H1 (cell line): ENCODE measurements at places on chromosomes 12 and 14.

DNA sequence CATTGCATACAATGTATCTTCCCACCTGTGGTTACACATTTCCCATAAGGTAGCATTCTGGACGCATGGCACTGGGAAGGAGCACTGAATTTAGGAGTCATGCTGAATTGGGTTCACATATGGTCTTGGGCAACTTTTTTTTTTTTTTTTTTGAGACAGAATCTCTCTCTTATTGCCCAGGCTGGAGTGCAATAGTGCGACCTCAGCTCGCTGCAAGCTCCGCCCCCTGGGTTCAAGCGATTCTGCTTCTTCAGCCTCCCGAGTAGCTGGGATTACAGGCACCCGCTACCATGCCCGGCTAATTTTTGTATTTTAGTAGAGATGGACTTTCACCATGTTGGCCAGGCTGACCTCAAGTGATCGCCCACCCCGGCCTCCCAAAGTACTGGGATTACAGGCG lies 13.3 kb downstream of the DIP2B start:
- DNase-seq: no peak

- DNase-seq: peak; percentile 57
Observed at GRCh38 chr14:68291820-68292219, 472.2 kb downstream of the RAD51B start.

DNA sequence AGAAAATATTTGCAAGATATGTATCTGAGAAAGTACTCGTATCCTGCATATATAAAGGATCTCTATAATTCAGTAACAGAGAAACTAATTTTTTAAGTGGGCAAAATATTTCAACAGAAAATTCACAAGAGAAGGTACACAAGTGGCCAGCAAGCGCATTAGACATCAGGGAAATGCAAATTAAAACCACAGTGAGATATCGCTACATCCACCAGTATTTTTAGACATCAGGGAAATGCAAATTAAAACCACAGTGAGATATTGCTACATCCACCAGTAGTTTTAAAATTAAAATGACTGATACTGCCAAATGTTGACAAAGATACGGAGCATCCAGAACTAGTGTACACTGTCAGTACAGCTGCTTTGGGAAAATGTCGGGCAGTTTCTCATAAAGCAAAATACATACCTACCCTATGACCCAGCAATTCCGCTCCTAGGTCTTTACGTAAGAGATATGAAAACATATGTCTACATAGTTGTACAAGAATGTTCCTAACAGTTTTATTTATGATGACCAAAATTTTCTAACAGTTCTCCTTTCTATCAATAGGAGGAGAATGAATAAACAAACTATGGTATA lies 2.8 kb upstream of the KCNK13 start:
- no peak for DNase-seq

DNA sequence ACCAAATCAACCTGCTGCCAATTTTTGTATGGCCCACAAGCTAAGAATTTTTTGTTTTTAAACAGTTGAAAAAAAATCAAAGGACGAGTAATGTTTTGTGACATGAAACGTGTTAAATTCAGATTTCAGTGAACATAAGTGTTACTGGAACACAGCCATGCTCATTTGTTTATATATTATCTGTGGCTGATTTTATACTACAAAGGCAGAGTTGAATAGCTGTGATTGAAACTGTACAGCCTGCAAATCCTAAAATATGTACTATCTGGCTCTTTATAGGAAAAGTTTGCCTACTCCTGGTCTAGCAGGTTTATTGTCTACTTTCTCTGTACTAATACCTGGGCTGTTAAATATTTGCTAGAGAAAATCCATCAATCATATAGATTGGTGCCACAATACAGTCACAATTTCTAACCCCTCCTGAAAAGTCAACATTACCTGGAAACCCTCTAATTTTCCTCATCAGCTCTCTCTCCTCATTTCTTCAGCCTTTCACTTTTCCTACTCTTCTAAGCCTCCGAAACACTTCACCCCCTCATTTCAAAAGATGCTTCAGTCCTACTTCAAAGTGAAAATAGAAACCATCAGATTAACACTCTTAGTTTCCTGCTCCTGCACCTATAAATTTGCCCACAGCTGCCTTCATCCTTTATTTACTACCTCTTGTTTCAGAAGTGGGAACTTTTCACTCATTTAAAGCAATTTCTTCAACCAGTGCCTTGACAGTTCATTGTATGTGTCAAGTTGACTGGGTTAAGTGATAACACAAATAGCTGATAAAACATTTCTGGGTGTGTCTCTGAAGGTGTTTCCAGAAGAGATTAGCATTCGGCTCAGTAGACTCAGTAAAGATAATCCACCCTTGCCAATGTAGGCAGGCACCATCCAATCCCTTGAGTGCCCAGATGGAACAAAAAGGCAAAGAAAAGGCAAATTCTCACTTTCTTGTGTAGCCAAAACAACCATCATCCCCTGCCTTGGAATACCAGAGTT lies 18.0 kb upstream of the C2CD5 start:
- DNase-seq: no peak

GRCh38 chr12:52514471-52515318 lies 5.5 kb downstream of the KRT5 start:
- DNase-seq: no peak

- no peak for DNase-seq
Observed at GRCh38 chr12:120618954-120619615, 21.3 kb upstream of the CABP1 start.

- DNase-seq: peak; percentile 54
Observed at GRCh38 chr12:57983146-57983857, 41.9 kb downstream of the ATP23 start.

- DNase-seq: no peak
Observed at GRCh38 chr12:127194176-127194575, 1072.8 kb upstream of the TMEM132C start.

- no peak for DNase-seq
Observed at GRCh38 chr12:8996682-8997405, 7.5 kb downstream of the KLRG1 start.

- DNase-seq: no peak
Observed at GRCh38 chr14:64149921-64150320, 144.2 kb downstream of the ESR2 start.

DNA sequence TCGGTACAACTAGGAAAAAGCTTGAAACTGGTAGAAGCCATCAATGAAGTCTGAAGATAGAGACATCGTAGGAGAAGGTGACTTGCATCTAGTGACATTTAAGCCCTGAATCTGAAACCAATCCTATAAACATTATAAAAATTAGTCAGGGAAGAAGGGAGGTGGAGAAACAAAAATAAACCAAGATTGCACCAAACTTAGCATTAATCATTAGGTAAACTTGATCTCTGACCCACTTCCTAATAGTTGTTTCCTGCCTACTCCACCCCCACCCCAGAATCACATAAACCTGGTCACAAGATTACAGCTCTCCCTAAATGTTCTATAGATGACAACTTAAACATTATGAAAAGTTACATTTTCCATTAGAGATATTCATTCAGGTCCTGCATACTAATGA lies 40.4 kb downstream of the TSPAN19 start:
- no peak for DNase-seq

DNA sequence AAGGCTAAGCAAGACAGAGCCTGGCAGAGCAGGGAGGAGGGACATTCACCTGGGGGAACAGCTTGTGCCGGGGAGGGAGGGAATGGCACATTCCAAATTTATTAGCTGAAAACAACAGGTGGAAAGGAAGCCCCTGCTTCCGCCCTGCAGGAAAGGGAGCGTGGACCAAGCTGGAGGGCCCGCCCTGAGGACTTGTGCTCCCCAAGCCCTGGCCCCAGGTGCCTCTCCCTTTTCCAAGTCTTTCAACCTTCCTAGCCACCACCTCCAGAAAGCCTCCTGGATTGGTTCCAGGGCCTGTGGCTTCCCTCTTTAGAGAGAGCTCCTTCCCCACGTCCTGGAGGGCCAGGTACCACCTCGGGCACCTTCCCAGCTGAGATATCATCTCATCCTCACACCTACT lies 2.7 kb downstream of the DEGS2 start:
- DNase-seq: no peak

DNA sequence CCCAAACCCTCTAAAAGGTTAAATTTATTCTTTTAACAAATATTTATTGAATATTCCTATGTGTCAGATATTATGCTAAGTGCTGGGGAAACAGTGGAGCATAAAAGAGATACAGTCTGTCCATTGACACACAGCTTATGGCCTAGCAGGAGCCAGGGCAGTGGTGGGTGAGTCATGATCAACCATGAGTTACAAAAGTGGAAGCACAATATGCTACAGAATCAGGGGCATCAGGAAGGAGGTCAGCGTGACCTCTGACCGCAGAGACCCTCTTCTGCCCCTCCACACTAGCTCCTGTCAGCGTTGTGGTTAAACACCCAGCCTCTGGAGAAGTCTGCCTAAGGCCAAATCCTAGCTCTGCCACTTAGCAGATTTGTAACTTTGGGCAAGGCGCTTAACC lies 4.7 kb upstream of the PPP1R1A start:
- no peak for DNase-seq

- DNase-seq: no peak
Observed at GRCh38 chr12:86852451-86852850, 596.3 kb upstream of the MGAT4C start.

DNA sequence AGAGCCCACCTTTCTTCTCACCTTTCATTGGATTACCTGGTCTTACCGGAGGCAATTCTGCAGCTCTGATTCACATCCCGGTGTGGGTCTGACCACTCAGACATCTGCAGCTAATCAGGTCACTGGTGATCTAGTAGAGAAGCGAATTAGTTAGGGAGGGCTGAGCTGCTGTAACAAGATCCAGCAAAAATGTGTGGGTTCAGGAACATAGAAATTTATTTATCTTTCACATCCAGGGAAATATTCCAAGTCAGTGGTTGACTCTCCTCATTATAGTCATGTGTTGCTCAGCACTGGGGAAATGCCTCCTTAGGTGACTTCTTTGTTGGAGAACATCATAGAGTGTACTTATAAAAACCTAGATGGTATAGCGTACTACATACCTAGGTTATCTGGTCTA lies 218.7 kb upstream of the PELI2 start:
- DNase-seq: no peak

- no peak for DNase-seq
Observed at GRCh38 chr12:19074700-19075099, 54.8 kb upstream of the PLEKHA5 start.

GRCh38 chr14:101815994-101816393 lies 54.5 kb downstream of the PPP2R5C start:
- DNase-seq: no peak

DNA sequence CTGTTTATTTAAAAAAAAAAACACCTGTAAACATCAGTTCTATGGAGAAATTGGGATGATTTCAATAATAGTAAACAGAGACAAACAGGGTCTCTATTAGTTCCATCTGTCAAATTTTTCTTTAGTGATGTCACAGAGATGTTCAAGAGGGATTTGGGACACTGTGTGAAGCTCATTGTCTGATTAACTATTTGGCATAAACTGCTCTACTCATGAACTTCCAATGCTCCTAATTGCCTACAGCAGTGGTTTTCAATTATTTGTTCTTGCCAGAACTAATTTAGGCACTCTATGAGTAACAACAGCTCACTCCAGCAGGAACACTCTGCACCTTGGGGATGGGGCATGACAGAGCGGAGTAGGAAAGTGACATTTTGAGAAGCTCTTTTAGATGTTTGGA lies 250.1 kb upstream of the PRKD1 start:
- no peak for DNase-seq

DNA sequence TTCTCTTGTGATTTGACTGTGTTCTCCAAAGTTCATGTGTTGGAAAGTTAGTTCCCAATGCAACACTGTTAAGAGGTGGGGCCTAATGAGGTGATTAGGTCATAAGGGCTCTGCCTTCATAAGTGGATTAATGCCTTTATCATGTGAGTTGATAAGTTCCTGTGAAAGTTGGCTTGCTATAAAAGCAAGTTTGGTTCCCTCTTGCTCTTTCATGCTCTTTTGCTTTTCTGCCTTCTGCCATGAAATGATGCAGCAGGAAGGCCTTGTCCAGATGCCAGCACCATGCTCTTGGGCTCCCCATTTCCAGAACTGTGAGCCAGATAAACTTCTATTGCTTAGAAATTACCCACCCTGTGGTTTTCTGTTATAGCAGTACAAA lies 41.9 kb downstream of the SLC16A7 start:
- DNase-seq: no peak

DNA sequence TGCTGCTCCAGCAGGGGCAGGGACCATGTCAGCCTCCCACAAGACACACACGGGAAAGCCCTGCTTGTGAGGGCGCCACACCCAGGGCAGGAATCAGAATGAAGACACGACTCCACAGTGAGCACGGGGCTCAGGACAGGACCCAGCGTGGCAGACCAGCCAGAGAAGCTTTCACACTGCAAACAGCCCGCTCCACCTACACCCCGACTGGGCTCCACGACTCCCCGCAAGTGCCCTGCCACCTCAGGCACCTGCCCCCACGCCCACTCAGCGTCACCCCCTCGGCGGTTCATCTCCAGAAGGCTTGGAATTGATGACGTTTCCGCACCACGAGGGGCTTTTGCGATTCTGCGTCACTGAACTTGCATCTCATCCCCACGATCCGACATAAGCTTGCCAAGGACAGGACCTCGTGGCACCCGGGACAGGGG lies 91.1 kb downstream of the FBXL14 start:
- DNase-seq: peak; percentile 45

- DNase-seq: no peak
Observed at GRCh38 chr12:87812030-87812429, 217.2 kb downstream of the C12orf50 start.

GRCh38 chr14:84006643-84007155 lies 1523.2 kb upstream of the FLRT2 start:
- DNase-seq: no peak
